Suprapubic skin (tissue), 4 donors: ENCODE measurements at places on chromosomes 6 and 20. TPM values are rescaled to one million over a fixed set of nuclear protein-coding genes. Genes with fewer than 3 reads are reported as not detected.

- no peaks in the 10 kb centered on the region for H3K36me3 ChIP-seq
- peak overlapping the region; percentile 95 for H3K4me3 ChIP-seq
- DNase-seq, result no peak
Observed at GRCh38 chr20:20712004-20712473, 405 bp downstream of the RALGAPA2 start.

Gene RIPK1
- 29.1 TPM for total RNA-seq

DNA sequence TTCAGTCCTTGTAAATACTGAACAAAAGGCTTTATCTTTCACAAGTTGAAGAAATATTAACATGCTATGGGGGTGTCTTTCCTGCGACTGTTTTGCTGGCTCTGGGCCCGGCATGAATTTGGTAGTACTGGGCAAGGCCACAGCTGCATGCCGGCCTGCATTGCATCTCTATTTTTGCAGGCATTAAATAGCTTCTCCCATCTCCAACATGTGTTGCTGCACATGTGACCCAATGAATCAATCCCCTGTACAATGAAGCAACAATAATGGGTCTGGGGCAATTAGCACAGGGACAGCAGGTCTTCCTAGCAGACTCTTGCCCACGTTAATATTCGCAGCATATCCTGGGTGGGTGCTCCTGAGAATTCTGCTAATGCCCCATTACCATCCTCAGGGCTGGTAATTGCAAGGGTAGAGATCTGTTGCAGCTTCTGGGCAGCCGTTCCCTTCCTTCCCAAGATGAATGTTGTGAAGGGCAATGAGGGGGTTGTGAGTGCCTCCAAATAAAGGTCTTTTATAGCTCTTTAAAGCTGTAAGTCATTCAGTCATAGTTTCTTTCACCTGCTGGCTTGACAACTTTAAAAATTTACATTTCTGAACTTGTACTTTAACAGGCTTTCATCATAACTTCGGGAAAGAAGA lies 24.3 kb upstream of the CDYL start:
- H3K4me3 ChIP-seq, result no peak overlapping the region
- H3K4me1 ChIP-seq, result no peaks in the 10 kb centered on the region
- H3K36me3 ChIP-seq, result no peaks in the 10 kb centered on the region
- H3K27ac ChIP-seq, result no peak overlapping the region

GRCh38 chr6:52536424-52536916 lies 40.4 kb downstream of the TRAM2 start:
- no peak for DNase-seq
- peaks cover 13% of the 10 kb centered on the region for H3K36me3 ChIP-seq
- H3K27me3 ChIP-seq, result no peaks in the 10 kb centered on the region
